ENCODE measurements at places on chromosomes 3 and 15. TPM values are rescaled to one million over a fixed set of nuclear protein-coding genes. Genes with fewer than 3 reads are reported as not detected.

The PDZRN3 gene
- not detected for total RNA-seq

The PRICKLE2 gene
- total RNA-seq, result 2.4 TPM

The FBXL22 gene
- total RNA-seq, result 0.25 TPM

The EHHADH gene
- total RNA-seq, result 3.8 TPM

The TIMP4 gene
- 13.0 TPM for total RNA-seq

Measured in A549 treated with GW870086 at 1 μM for 4 hours (cell line).